ENCODE measurements at places on chromosomes 4 and X. TPM values are rescaled to one million over a fixed set of nuclear protein-coding genes. Genes with fewer than 3 reads are reported as not detected.
A peak's percentile ranks its signal among the peaks of the same experiment; 100 is the strongest.

TCEAL7 gene
- 7.8 TPM for total RNA-seq

CTAG1A gene
- total RNA-seq, result not detected

GLOD5 gene
- total RNA-seq, result not detected

TLR2 gene
- total RNA-seq, result 6.4 TPM

MAGEB2 gene
- not detected for total RNA-seq

MGAT4D gene
- not detected for total RNA-seq

TAF7L gene
- total RNA-seq, result not detected

SULT1B1 gene
- total RNA-seq, result 0.67 TPM

FBXL5 gene
- total RNA-seq, result 83.1 TPM

MAGEA9B gene
- total RNA-seq, result not detected

USP26 gene
- not detected for total RNA-seq

SOX3 gene
- not detected for total RNA-seq

DCX gene
- total RNA-seq, result not detected

FGFBP1 gene
- total RNA-seq, result not detected

SEL1L3 gene
- total RNA-seq, result 7.2 TPM

GYPB gene
- not detected for total RNA-seq

SYP gene
- 2.8 TPM for total RNA-seq

SPACA5 gene
- not detected for total RNA-seq

TSPAN7 gene
- 134 TPM for total RNA-seq

TSPAN5 gene
- total RNA-seq, result 1.8 TPM

IL2 gene
- total RNA-seq, result not detected

ADRA2C gene
- total RNA-seq, result 3.1 TPM

WNK3 gene
- total RNA-seq, result 1.7 TPM

SERPINA7 gene
- total RNA-seq, result not detected

GRCh38 chr4:25367004-25367621 is 9.9 kb upstream of the ANAPC4 start:
- peaks cover 14% of the 10 kb centered on the region for H3K36me3 ChIP-seq
- DNase-seq, result no peak
- H3K27ac ChIP-seq, result no peak overlapping the region

GRCh38 chr4:48792348-48793006 is 12.4 kb upstream of the FRYL start:
- peak overlapping the region; percentile 24 for H3K27ac ChIP-seq
- no peak overlapping the region for H3K4me3 ChIP-seq
- no peaks in the 10 kb centered on the region for H3K36me3 ChIP-seq
- no peak for DNase-seq
- no peaks in the 10 kb centered on the region for H3K27me3 ChIP-seq

DNA sequence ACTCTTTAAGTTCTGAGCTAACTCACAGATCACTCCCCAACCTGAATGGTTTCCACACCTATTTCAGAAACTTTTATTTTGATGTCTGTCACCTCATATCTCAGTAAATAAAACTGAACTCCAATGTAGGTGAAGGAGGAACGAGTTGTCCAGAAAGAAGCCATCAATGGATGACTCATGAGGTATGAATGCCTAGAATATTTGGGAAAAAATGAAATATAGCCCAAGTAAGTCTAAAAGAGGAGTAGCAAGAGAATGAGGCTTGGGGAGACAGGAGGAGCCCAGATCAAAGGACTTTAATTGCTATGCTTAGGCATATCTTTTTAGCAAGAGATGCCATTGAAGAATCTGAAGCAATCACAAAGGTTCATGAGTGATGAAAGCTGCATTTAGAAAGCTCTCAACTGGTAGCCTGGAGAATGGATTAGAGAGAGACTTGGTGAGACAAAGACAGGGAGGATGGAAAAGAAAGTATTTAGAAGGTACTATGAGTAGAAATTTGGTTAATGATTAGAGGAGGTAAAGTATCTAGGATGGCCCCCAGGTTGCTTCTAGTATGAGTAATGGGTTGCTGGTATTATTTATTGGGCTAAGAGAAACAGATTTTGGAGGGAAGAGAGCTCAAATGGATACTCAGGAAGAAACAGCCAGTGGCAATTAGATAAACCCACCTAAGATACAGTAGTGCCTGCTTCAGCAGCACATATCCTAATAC is 39.4 kb downstream of the NOCT start:
- H3K4me3 ChIP-seq, result no peak overlapping the region
- peaks cover 22% of the 10 kb centered on the region for H3K36me3 ChIP-seq
- DNase-seq, result no peak
- H3K4me1 ChIP-seq, result no peaks in the 10 kb centered on the region
- H3K27ac ChIP-seq, result no peak overlapping the region

- peaks cover 38% of the 10 kb centered on the region for H3K4me1 ChIP-seq
- no peak for DNase-seq
- peaks cover 46% of the 10 kb centered on the region for H3K36me3 ChIP-seq
- no peaks in the 10 kb centered on the region for H3K27me3 ChIP-seq
Measured at GRCh38 chr4:24570574-24571236, 13.6 kb downstream of the DHX15 start.

DNA sequence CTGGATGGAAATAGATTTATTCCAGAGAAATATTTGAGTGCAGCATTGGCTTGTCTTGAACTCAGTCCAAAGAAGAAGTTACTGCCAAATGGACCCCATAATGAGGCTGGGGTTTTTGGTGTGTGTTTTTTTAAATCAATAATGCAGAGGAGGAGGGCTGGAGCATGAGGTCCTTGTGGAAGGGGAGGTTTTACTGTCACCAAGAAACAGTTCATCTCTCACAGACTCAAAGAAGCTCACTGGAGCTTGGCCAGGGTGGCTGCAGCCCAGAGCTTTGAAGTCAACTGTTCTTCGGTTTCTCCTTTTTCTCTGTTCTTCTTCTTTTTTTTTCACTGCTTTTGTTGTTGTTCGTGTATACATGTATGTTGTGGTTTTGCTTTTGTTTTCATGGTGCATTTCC is 377.7 kb downstream of the FBXW7 start:
- H3K36me3 ChIP-seq, result no peaks in the 10 kb centered on the region
- no peaks in the 10 kb centered on the region for H3K4me1 ChIP-seq
- DNase-seq, result no peak
- no peak overlapping the region for H3K27ac ChIP-seq
- H3K27me3 ChIP-seq, result no peaks in the 10 kb centered on the region

DNA sequence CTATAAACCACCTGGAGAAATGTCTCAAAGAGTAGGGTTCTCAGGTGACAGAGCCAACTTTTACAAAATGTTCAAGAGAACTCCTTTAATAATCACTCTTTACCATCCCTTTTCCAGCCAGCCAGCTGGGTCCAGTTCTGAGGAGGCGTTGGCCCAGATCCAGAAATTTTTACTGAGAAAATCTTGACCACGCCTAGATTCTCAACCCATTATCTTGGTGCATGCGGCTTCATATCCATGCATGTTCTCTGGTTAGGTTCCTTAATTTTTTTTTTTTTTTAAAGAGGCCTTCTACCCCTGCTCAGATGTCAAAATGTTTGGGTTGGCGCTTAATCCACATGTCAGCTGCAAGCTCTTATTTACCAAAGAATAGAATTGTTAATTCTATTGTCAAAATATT is 12.0 kb upstream of the MAP7D2 start:
- H3K27ac ChIP-seq, result no peak overlapping the region
- H3K27me3 ChIP-seq, result no peaks in the 10 kb centered on the region
- DNase-seq, result no peak
- H3K4me1 ChIP-seq, result no peaks in the 10 kb centered on the region
- H3K4me3 ChIP-seq, result no peak overlapping the region

- no peak for DNase-seq
- no peaks in the 10 kb centered on the region for H3K36me3 ChIP-seq
- no peaks in the 10 kb centered on the region for H3K4me1 ChIP-seq
Measured at GRCh38 chr4:62953752-62954151, 1455.5 kb downstream of the TECRL start.

DNA sequence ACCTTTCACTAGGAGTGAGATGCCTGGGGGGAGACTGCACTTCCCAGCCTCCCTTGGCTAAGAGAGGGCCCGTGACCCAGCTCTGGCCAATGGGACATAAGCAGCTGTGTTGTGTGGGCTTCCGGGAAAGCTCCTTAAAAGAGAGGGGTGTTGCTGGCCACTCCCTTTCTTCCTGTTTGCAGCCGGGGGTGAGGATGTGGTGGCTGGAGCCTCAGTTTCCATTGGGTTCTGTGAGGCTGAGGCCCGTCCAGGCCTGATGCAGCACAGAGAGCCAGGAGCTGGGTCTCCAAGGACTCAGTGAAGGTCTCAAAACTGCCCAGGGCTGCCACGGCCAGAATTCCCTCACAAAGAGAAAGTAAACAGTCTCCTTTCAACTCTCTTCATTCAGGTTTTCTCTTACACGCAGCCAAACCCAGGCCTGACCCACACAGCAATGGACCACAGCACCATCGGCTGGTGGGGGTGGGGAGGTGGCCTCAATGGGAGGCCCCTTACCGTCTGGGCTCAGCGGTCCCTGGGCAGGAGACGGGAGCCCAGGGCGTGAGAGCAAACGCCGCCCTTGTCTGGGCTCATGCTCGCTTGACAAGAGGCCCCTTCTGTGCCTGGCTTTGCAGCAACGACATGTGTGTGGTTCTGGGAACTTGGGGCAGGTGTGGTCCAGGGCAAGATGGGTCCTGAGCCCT is 6.6 kb downstream of the NKX1-1 start:
- peaks cover 21% of the 10 kb centered on the region for H3K4me1 ChIP-seq
- H3K36me3 ChIP-seq, result no peaks in the 10 kb centered on the region
- no peak overlapping the region for H3K4me3 ChIP-seq
- no peak overlapping the region for H3K27ac ChIP-seq
- DNase-seq, result no peak

- no peaks in the 10 kb centered on the region for H3K36me3 ChIP-seq
- H3K27me3 ChIP-seq, result no peaks in the 10 kb centered on the region
- no peak for DNase-seq
Measured at GRCh38 chr4:102541697-102542096, 40.5 kb downstream of the NFKB1 start.

GRCh38 chr4:36854554-36854953 is 390.0 kb upstream of the NWD2 start:
- no peak overlapping the region for H3K4me3 ChIP-seq
- H3K4me1 ChIP-seq, result no peaks in the 10 kb centered on the region
- no peaks in the 10 kb centered on the region for H3K36me3 ChIP-seq
- DNase-seq, result no peak
- H3K27ac ChIP-seq, result no peak overlapping the region
- H3K27me3 ChIP-seq, result no peaks in the 10 kb centered on the region

GRCh38 chr4:116925900-116926457 is 159.4 kb downstream of the TRAM1L1 start:
- peak overlapping the region; percentile 1 for H3K4me3 ChIP-seq
- H3K4me1 ChIP-seq, result no peaks in the 10 kb centered on the region
- DNase-seq, result no peak
- H3K27me3 ChIP-seq, result no peaks in the 10 kb centered on the region
- H3K36me3 ChIP-seq, result no peaks in the 10 kb centered on the region

- peak overlapping the region; percentile 96 for H3K27ac ChIP-seq
- peak overlapping the region; percentile 62 for H3K4me3 ChIP-seq
- no peaks in the 10 kb centered on the region for H3K27me3 ChIP-seq
- H3K4me1 ChIP-seq, result no peaks in the 10 kb centered on the region
Measured at GRCh38 chr4:41216294-41217019, 2.1 kb upstream of the APBB2 start.

DNA sequence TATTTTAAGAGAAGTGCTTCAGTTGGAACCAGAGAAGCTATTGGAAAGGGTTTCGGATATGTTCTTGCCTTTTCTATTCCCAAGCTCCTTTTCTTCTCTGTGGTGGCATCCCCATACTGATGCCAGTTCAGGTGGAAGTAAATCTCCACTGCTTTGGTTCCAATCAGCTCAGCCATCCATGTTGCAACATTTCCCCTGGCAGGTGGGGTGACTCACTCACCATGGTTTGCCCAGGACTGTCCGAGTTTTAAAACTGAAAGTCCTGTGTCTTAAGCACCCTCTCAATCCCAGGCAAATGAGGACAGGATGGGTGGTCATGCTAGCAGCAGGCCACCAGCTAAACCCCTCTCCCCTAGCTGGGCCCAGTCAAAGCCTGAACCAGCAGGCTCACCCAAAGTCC is 15.1 kb downstream of the RAI2 start:
- H3K27me3 ChIP-seq, result no peaks in the 10 kb centered on the region
- H3K4me3 ChIP-seq, result no peak overlapping the region
- no peak overlapping the region for H3K27ac ChIP-seq
- H3K4me1 ChIP-seq, result peaks cover 20% of the 10 kb centered on the region

DNA sequence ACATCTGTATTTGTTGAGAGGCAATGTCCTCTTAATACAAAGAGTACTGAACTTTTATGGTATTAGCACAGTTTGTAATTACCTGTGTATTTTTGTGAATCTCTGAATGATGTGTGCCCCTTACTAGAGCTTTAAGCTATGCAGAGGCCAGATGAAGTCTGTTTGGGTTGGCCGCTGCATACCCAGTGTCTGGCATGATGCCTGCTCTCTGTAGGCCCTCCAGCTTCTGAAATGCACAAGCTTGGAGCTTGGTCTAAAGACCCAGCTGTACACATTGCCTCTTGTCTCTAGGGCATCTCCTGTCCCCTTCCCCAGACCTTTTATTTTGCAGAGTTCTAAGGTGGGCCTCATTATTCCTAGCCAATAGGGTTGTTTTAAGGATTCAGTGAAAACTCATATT is 68.6 kb downstream of the CDS1 start:
- no peak overlapping the region for H3K27ac ChIP-seq
- no peaks in the 10 kb centered on the region for H3K27me3 ChIP-seq
- no peak overlapping the region for H3K4me3 ChIP-seq

- H3K27ac ChIP-seq, result no peak overlapping the region
- no peaks in the 10 kb centered on the region for H3K4me1 ChIP-seq
- no peak overlapping the region for H3K4me3 ChIP-seq
Measured at GRCh38 chrX:79036157-79036880, 91.1 kb downstream of the P2RY10 start.

- H3K4me1 ChIP-seq, result no peaks in the 10 kb centered on the region
- H3K4me3 ChIP-seq, result no peak overlapping the region
- no peak overlapping the region for H3K27ac ChIP-seq
Measured at GRCh38 chrX:154840856-154841255, 6.4 kb upstream of the SMIM9 start.

DNA sequence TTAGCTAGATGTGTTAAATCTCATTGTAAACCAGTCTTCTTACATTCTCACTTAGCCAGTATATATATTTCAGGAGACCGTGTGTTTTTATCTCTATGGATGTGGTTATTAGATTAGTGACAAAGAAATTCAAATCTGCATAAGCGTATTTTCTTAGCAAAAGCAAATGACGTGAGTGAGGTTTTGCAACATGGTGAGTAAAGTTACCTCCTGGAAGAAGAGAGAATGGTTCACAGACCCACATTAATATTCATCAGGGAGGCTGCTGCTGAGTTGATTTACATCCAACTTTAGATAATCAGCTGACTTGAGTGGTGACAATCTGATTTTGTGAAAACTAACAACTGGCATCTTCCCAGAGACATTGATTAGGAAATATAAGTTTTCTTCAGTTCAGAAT is 589.9 kb upstream of the GALNT7 start:
- no peak for DNase-seq
- H3K27ac ChIP-seq, result no peak overlapping the region
- H3K27me3 ChIP-seq, result no peaks in the 10 kb centered on the region
- H3K4me3 ChIP-seq, result no peak overlapping the region

GRCh38 chr4:40672528-40673522 is 43.2 kb upstream of the RBM47 start:
- H3K27ac ChIP-seq, result no peak overlapping the region
- H3K36me3 ChIP-seq, result no peaks in the 10 kb centered on the region
- no peak for DNase-seq
- H3K27me3 ChIP-seq, result no peaks in the 10 kb centered on the region
- H3K4me3 ChIP-seq, result no peak overlapping the region

- no peak overlapping the region for H3K27ac ChIP-seq
- no peaks in the 10 kb centered on the region for H3K36me3 ChIP-seq
- no peak for DNase-seq
- H3K4me3 ChIP-seq, result no peak overlapping the region
- H3K27me3 ChIP-seq, result no peaks in the 10 kb centered on the region
- H3K4me1 ChIP-seq, result no peaks in the 10 kb centered on the region
Measured at GRCh38 chrX:131213400-131213799, 75.7 kb downstream of the IGSF1 start.
